ENCODE measurements at places on chromosomes 16 and 17.

GRCh38 chr16:88678224-88678979 is 7.9 kb downstream of the SNAI3 start:
- DNase-seq = no peak

DNA sequence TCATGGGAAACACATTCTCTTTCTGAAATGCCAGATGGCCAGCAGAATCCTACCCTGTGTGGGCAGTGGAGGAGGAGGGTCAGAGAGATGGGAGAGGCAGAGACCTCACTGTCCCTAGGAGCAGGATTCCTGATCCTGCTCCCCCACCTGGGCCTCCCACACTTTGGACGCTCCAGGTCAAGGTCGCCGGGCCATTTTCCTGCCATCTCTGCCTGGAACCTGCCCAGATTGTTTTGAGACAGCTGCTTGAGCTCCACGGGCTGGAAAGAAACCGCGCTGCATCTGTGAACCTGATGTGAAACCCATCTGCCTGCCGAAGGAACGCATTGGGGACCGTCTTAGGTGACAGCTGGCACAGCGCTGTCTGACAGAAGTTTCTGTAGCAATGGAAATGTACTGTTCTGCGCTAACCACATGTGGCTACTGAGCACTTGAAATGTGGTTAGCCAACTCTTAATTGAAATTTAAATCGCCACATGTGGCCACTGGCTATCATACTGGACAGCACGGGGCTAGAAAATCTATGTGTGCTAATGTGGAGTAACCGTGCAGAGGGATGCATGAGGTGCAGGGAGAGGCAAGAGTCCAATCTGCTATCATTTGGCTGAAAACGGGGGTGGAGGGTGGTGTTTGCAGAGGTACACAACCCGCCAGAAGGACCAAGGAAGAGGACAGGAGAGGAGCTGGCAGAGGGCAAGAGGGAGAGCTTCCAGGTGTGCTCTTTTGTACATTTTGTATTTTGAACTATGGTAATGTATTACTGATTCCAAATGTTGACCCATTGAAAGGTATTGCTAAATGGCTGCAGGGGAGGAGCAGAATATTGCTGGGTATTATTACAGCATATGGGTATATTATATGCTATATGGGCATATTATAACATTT is 15.4 kb upstream of the NUBP1 start:
- DNase-seq = no peak

DNA sequence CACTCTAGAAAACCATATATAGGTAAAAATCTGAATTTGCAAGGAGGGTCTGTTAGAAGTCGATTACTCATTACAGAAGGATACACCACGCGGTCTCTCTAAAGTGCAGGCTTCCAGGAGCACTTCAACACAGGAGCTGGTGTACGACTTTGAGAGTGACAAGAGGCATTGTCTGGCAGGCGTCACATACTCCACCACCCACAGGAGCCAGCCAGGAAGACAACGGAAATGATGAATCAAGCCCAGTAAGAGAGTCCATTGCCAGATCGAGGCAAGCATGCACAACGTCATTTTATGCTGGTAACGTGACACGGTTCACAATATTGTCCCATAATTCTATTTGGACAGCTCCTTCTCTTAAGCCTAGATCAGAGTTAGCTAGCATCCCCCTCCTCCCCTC is 15.0 kb upstream of the CACNG4 start:
- no peak for DNase-seq

DNA sequence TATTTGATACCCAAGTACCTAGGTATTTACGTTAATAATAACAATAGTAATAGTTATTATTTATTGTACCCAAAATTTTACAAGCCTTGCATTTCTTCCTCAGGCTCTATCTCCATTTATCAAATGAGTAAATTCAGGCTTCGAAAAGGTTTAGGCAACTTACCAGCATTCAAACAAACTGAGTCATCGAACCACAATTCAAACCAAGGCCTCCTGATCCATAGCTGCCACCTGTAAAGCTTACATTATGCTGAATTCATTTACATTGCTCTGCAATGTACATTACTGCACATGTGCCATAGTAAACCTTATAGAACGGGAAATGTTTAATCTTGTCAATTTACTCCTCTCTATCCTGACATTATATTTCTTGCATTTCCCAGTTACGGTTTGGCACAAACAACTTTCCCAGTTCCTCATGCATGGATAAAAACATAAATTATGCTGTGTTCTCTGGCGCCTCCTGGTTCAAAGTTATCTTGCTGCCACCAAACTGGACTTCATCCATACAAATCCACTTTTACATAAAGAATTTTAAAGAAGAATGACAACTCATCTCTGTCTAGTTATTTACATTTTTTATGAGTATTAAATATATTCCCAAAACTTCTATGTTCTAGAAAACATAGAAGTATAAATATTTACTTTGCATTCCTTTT is 360.6 kb upstream of the SOX9 start:
- peak; percentile 7 for DNase-seq

- DNase-seq = no peak
Observed at GRCh38 chr16:12584488-12585233, 219.0 kb downstream of the CPPED1 start.

- no peak for DNase-seq
Observed at GRCh38 chr17:32936894-32937500, 9.0 kb downstream of the TMEM98 start.

DNA sequence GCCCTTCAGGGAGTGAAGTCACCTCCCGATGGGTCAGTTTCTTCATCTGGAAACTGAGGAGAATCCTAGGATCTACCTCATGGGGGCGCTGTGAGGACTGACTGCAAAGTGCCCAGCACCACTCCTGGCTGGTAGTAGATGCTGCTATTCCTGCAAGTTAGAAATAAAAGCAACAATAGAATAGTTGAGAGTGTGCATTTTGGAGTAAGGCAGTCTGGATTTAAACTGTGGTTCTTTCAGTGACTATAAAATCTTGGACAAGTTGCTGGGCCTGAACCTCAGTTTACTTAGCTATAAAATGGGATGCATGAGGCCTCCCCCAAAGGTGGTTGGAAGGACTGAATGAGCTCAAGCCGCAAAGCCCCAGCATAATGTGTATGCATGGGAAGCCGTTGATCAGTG is 70.6 kb downstream of the CYB5B start:
- DNase-seq = peak; percentile 10

- no peak for DNase-seq
Observed at GRCh38 chr16:11211061-11211976, 44.7 kb downstream of the SOCS1 start.

DNA sequence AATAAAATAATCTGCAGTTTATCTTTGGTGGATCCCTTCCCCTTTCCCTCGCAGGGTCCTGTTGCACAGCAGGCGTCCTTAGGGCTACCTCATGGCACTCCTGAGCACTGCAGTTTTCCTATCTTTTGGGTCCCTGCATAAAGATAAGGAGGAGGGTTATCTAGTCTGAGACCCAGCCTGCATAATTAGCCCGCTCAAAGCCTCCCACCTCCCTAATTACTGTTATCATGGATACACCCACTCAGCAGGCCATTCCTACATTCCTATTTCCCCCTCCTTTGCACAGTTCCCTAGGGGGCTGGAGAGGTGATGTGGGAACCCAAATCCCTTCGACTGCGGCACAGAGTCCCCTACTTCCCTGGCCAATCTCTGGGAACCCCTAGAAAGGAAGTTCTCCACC is 5.1 kb upstream of the CLUH start:
- no peak for DNase-seq

Measured in left colon (tissue), 2 donors.